ENCODE measurements at places on chromosomes 13 and 19. TPM values are rescaled to one million over a fixed set of nuclear protein-coding genes. Genes with fewer than 3 reads are reported as not detected.

GRCh38 chr13:59601993-59602392 is 561.7 kb downstream of the DIAPH3 start:
- no peaks in the 10 kb centered on the region for H3K4me1 ChIP-seq
- no peak for DNase-seq
- no peak overlapping the region for H3K4me3 ChIP-seq
- H3K27ac ChIP-seq = no peak overlapping the region
- H3K36me3 ChIP-seq = no peaks in the 10 kb centered on the region
- no peaks in the 10 kb centered on the region for H3K27me3 ChIP-seq

DNA sequence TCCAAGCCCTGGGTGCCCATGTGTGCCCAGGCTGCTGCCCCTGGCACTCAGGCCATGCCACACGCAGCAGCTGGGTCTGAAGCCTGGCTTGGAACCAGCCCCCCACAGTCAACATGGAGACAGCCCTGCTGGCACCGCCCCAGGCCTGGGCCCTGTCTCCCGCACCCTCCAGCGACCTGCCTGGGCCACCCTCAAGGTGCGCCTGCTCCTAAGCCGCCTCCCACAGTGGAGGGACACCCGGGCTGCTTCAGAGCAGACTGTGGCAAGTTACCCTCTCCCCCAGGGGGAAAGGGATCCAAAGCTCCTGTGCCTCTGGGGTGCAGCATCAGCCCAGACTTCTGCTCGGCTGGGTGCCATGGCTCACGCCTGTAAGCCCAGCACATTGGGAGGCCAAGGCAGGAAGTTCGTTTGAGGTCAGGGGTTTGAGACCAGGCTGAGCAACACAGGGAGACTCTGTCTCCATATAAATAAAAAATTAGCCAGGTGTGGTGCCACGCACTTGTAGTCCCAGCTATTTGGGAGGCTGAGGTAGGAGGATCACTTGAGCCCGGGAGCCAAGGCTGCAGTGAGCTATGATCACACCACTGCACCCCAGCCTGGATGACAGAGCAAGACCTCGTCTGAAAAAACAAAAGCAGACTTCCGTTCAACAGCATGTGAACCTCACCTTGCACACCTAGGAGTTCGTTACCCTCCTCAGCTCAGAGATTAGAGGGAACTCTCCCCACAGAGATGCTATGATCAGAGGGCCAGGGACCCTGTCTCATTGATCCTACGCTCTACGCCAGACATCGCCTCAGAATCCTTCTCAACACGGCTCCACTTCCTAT is 15.6 kb downstream of the ELL start:
- peak overlapping the region; percentile 5 for H3K4me3 ChIP-seq
- H3K27ac ChIP-seq = peak overlapping the region; percentile 67
- DNase-seq = no peak
- peaks cover 36% of the 10 kb centered on the region for H3K4me1 ChIP-seq

Gene IFT88
- total RNA-seq = 27.9 TPM

DNA sequence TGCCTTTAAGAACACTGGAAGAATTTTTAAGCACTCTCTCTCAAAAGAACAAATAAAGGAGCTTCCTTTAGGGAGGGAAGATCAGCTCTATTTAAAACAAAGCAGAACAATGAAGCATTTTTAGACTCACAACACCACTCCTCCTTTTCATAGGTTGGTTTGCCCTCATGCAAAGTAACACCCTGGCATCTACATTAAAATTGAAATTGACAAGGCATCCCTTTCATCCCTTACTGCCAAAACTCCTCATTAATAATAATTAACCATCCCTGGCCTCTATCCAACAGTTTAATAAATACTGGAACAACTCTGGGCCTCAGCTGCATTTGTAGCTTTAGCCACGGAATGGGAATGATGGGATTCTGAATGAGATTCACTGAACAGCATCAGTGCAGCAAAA is 929.1 kb downstream of the PCDH9 start:
- H3K27me3 ChIP-seq = no peaks in the 10 kb centered on the region
- H3K36me3 ChIP-seq = no peaks in the 10 kb centered on the region
- no peaks in the 10 kb centered on the region for H3K4me1 ChIP-seq
- DNase-seq = no peak
- H3K27ac ChIP-seq = no peak overlapping the region
- no peak overlapping the region for H3K4me3 ChIP-seq

GRCh38 chr19:38409631-38410133 is 6.8 kb downstream of the FAM98C start:
- no peak for DNase-seq
- H3K27ac ChIP-seq = no peak overlapping the region
- no peaks in the 10 kb centered on the region for H3K4me1 ChIP-seq

DNA sequence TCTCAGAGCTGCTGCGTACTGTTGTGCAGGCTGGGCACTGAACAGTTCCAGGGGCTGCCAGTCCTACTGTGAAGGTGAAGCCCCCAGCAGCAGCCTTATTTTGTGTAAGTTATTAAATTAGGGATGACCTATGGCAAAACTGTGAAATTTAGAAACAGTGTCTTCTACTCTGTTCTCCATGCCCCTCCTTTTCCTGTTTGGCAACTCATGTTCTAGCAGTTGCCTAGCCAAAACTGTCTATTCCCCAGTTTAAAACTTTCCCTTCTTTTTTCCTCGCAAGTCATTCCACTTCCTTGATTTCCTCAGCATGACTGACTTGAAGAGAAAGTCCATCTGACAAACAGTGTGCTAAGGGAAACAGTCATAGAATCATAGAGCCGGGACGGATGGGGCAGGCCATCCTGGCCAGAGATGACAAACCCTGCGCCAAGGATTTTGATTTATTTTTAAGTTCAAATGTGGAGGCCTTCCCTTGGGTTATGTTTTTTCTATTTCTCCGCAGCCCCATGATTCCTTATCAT is 78.1 kb upstream of the OLFM4 start:
- H3K4me1 ChIP-seq = no peaks in the 10 kb centered on the region
- DNase-seq = no peak
- no peaks in the 10 kb centered on the region for H3K27me3 ChIP-seq
- H3K4me3 ChIP-seq = no peak overlapping the region

Gene ZNF135
- 14.4 TPM for total RNA-seq

GRCh38 chr19:11100049-11100448 is 10.8 kb downstream of the LDLR start:
- no peaks in the 10 kb centered on the region for H3K27me3 ChIP-seq
- H3K36me3 ChIP-seq = no peaks in the 10 kb centered on the region
- no peak for DNase-seq
- no peaks in the 10 kb centered on the region for H3K4me1 ChIP-seq
- no peak overlapping the region for H3K4me3 ChIP-seq
- no peak overlapping the region for H3K27ac ChIP-seq

Gene KIR3DL2
- total RNA-seq = not detected

DNA sequence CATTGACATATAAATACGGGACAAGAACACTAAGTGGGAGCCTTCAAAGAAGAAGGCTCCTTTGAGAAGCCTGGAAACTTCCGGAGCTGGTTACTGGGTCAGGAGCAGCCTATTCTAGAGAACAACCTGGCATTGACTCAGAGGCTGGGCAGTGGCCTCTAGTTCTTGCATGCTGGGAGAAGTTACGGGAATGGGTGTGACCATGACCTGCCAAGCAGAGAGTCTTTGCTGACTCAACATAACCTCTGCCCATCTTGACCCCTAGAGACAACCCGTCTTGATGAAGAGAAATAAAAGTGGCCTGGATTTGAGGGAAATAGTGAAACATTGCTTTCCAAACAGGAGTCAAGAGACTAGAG is 21.0 kb downstream of the STARD13 start:
- H3K27me3 ChIP-seq = no peaks in the 10 kb centered on the region
- no peaks in the 10 kb centered on the region for H3K4me1 ChIP-seq
- no peak overlapping the region for H3K4me3 ChIP-seq
- H3K36me3 ChIP-seq = no peaks in the 10 kb centered on the region
- H3K27ac ChIP-seq = no peak overlapping the region

- no peak for DNase-seq
- no peak overlapping the region for H3K4me3 ChIP-seq
- H3K27ac ChIP-seq = no peak overlapping the region
Measured at GRCh38 chr13:73254827-73255226, 196.0 kb downstream of the KLF5 start.

GRCh38 chr13:26342898-26343297 is 89.0 kb downstream of the CDK8 start:
- H3K27me3 ChIP-seq = no peaks in the 10 kb centered on the region
- no peak overlapping the region for H3K27ac ChIP-seq
- H3K4me1 ChIP-seq = no peaks in the 10 kb centered on the region
- no peak for DNase-seq
- no peaks in the 10 kb centered on the region for H3K36me3 ChIP-seq

Gene NCCRP1
- not detected for total RNA-seq

DNA sequence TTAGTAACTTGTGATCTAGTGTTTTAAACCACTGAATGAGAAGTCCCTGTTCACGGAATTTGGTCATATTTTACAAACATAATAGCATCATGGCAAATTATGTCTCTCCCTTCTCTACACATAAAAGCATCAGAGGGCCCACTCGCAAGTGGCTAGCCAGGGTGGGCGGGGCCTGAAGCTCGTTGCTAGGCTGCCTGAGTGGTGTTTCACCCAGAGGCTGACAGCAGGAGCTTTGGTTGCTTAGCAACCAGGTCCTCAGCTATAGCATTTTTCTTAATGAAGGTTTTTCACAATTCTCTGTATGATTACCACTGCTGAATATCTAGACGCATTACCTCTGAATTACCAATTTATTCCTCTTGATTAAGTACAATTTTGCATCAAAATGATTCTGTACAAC is 126.5 kb downstream of the NALCN start:
- no peak for DNase-seq
- no peak overlapping the region for H3K27ac ChIP-seq
- no peaks in the 10 kb centered on the region for H3K27me3 ChIP-seq
- H3K4me3 ChIP-seq = no peak overlapping the region
- H3K4me1 ChIP-seq = no peaks in the 10 kb centered on the region
- H3K36me3 ChIP-seq = no peaks in the 10 kb centered on the region
